Right forelimb (tissue), 1 donor: ENCODE measurements at places on chromosomes 3 and 15.

DNA sequence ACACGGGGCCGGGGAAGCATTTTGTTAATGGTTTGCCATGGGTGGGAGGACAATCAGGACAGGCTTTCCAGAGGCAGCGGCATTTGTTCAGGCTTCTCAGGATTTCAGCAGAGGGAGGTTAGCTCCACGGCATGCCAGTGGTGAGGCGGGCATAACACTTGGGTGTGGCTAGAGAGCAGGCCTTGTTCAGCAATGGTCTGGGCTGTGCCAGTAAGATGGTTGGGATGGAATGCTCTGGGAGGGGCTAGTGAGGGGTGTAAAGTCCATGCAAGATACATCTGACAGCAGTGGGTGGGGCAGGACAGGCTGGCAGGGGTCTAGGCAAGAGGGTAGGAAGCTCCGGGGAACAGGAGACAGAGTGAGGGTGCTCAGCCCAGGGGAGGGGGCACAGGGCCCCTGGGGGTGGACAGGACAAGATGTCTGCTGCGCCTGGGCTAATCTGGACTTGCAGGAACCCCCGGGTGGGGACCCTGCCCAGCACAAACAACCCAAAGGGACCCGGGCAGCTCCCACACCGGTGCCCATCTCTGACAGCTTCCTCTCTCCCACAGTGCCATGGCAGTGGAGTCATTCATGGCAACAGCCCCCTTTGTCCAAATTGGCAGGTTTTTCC lies 8.4 kb downstream of the TMEM43 start:
- DNase-seq: no peak

DNA sequence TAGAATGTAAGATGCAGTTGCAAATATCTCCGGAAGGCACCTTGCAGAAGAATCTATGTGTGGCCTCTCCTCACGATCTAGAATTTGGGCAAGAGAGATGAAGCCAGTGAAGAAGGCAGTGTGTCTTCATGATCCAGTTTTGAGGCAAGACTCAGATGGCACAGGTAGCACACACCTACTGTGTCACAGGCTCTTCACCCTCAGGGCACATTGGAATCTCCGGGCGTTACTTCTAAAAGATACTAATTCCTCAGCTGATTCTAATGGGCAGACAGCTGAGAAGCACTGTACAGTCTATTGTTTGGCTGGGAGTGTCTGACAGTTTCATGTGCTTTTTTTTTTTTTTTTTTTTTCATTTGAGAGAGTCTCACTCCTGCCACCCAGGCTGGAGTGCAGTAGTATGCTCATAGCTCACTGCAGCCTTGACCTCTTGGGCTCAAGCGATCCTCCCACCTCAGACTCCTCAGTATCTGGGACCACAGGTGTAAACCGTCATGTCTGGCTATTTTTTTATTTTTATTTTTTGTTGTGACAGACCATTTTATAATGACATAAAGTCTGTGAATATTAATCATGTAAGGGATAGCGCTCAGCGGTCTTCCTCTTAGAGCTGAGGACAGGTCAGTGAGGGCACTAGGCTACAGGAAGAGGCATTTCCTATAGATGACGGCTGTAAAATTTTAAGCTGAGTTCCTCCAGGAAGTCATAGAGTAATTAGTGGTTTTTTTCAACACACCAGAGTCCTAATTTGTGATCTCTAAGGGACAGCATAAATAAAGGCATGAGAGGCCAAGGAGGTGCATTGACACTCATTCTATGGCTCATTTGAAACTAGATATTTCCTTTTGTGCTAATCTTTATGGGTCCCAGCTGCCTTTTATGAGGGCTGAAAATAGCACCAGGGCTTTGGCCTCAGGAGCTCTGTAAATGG lies 4.0 kb downstream of the C3orf52 start:
- DNase-seq: no peak

GRCh38 chr15:41772720-41773331 lies 1.5 kb upstream of the MAPKBP1 start:
- no peak for DNase-seq

GRCh38 chr3:183515968-183516851 lies 39.3 kb downstream of the KLHL6 start:
- DNase-seq: no peak

DNA sequence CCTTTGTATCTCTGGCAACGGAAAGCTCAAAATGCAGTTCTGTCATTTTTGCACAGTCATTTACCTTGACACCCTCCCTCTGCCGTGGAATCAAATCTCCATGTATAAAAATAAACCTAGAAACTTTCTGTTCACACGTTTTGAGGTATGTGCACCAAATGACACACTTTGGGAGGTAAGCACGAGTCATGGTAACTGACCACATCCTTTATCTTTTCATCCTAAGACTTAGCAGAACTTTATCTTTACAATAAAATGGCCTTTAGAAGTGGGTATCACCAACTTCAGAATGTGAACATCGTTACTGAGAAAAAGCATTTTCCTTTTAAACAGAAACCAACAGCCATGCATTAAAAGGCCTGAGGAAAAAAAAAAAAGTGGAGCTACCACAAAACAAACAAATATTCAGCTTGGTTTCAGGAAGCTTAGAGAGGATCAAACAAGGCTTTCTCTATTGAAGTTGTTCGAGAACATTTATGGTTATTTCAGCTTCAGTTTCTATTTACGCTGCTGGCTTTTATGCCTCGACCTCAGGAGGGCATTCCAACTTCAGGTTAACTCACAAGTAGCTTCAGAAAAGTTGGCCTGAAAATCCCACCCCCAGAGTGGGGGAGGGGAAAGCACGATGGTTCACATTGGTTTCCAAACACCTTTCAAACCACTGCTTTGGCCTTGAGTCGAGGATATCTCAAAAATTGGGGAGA lies 171.1 kb upstream of the ICE2 start:
- no peak for DNase-seq

- no peak for DNase-seq
Observed at GRCh38 chr3:131728898-131729642, 226.3 kb upstream of the MRPL3 start.

GRCh38 chr15:99441444-99441800 lies 124.4 kb upstream of the MEF2A start:
- DNase-seq: peak; percentile 37

DNA sequence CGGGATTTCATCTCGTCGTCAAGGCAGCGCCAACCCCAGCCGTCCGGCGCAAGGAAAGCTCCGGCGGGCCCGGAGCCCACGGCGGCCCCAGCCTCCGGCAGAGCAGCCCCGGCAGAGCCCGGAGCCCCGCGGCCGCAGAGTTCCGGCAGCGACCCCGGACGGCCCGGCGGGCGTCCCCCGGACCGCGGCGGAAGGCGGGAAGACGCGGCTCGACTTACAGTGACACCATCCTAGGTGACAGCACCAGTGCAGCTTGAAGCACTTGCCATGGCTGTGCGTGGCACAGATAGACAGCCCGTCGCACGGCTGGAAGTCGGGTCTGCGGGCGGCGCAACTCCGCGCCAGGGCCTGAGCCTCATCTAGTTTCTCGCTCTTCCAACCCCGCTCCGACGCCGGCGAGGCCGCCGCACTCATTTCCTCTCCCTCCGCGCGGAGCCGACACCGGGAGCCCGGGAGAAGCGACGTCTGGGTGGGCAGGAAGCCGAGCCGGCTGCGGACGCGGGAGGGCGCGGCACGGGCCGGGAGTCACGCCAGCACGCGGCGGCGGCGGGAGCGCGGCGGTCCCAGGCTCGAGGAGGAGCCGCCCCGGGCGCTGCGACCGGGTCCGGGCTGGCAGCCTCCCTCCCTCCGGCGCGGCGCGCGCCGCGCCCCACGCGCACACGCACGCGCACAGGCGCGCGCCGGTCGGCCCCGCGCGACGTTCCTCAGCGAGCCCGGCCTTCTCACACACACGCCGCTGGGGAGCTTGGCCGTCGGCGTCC lies at the start of gene C3orf70:
Gene C3orf70 (minus strand): TSS at position 651 of the 761 bp plus-strand sequence. CDS start 237 bp downstream, at position 414.
- DNase-seq: peak; percentile 88

DNA sequence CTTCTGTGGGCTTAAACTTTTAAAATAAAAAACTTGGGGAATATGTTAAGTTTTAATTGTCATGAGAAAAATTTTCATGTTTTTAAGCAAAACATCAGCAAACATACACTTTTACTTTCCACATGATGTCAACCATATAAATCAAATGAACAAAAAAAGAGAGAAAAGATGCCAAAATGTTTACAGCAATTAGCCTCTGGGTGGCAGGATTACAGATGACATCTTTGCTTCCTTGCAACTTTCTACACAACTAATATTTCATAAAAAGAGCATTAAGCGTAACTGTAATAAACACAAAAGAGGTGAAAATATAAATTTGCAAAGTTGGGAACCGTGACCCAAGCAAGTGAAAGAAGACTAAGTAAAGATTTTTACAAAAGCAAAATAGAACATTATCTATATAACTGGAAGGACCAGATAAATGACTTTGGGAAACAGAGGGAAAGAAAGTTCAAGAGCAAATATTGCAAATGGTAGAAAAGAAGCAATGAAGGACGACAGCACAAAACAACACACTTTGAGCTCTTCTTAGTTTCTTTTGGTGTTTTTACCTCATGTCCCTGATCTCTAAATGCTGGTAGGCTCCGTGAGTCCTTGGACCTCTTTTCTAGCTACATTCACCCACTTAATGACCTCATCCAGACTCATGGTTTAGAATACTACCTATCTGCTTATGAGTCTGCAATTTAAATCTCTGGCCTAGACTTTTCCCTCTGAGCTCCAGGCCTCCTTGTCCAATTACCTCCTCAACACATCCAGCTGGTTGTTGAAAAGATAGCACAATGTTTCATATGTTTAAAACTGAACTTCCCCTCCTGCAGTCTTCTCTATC lies 9.4 kb downstream of the TP53BP1 start:
- DNase-seq: no peak

DNA sequence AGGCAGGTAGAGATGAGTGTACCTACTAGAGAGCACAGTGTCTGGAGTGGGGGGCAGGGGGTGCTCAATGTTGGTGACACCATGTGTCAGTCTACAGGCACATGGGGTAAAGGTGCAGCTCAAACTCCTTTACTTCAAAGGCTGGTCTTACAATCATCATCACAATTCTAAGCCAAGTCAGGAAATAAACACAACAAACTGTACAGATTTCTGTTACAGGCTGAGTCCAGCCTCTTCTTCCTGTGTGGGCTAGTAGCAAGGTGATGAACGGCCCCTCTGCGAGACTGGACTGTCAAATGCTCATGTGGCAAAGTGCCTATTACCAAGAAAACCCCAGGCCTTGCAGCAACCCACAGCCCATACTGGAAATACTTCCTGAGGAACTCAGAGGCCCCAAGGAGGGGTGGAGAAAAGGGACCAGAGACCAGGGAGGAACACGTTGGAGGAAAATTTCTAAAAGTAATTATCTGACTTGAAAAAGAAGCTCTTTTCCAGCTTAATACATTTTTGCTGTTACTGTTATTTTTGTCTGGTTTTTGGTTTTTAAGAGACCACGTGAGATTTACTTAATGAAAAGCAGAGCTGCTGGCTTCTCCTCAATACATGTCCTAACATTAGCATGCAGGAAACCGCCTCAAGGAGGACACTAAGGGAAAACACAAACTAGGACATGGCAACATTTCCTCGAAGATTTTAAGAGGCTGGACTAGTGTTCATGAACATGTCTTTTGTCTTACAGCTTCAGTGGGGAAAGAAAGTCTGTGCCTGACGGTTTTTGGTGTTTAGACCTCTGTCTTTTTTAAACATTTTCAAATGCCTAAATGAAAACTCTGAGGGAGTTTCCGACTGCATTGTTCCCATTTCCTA lies 29.5 kb downstream of the TBC1D2B start:
- peak; percentile 84 for DNase-seq

- no peak for DNase-seq
Observed at GRCh38 chr3:171456765-171457606, 3.2 kb downstream of the TNIK start.

DNA sequence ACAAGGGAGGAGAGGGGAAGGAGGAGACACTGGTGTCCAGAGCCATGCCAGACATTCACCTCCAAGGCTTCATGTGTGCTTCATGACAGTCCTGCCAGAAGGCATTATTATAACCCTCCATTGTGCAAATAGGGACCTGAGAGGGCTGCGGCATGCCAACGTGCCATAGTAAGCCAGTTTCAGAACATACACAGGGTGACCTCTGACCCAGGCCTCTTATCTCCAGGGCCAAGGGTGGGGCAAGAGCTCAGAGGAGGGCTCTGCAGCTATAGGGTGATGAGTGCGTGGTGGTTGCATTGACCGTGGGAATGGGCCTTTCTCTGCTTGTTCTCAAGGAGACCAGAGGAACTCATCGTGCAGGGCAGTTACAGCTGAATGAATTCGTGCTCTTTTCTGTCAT lies 9.7 kb upstream of the ACSBG1 start:
- DNase-seq: peak; percentile 23

- DNase-seq: no peak
Observed at GRCh38 chr3:137766876-137767537, 2.9 kb downstream of the SOX14 start.

DNA sequence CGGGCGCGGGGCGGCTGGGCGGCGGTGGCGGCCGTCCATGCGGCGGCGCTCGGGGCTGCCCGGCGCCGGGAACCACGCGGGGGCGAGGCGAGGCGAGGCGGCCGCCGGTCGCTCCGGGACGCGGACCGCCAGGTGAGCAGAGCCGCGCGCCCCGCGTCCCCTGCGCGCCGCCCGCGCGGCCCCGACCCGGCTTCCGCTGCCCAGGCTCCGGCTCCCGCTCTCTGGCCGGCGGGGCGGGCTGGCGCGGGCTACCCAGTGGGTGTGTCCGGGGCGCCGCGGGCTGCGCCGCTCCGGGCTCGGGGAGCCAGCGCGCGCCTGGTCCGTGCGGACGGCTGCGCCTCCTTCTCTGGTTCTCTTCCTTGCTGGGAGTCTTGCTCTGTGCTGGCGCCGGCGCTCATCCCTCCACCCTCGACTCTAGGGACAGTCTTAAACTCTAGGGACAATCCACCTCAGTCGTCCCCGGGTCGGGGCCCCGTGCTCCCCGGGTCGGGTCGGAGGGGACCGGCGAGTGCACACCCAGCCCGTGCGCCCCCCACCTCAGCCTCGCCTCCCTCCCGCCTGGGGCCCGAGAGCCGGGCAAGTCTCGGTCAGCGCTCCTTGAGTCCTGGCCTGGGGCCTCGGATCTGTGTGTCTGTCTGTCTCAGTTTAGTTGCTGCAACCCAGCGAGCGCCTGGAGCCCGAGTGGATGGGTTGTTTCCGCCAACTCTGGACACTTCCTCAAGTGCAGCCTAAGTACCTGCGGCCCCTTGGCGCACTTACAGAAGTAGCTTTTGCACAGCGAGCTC lies 488 bp downstream of the THSD4 start:
- peak; percentile 77 for DNase-seq

GRCh38 chr15:65666257-65666656 lies 44.5 kb downstream of the SLC24A1 start:
- no peak for DNase-seq

- DNase-seq: no peak
Observed at GRCh38 chr15:35566991-35567390, 21.0 kb upstream of the DPH6 start.

DNA sequence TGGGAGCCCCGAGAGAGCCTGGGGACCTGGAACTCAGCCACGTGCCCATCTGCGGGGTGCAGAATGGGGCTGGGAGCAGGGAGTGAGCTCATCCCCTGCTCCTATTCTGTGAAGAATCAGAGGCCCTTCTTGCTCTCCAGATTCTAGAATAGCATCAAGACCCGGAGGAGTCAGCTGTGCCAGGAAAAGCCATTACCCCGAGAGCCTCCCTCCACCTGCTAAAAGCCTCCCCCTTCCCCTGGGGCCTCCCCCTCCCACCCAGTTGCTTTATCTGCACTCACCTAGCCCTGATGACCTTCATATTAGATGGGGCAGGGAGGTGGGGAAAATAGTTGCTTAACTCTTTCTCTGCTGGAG lies 23.1 kb downstream of the CCDC33 start:
- DNase-seq: no peak
